ENCODE measurements at places on chromosomes 6 and 20. TPM values are rescaled to one million over a fixed set of nuclear protein-coding genes. Genes with fewer than 3 reads are reported as not detected.

DNA sequence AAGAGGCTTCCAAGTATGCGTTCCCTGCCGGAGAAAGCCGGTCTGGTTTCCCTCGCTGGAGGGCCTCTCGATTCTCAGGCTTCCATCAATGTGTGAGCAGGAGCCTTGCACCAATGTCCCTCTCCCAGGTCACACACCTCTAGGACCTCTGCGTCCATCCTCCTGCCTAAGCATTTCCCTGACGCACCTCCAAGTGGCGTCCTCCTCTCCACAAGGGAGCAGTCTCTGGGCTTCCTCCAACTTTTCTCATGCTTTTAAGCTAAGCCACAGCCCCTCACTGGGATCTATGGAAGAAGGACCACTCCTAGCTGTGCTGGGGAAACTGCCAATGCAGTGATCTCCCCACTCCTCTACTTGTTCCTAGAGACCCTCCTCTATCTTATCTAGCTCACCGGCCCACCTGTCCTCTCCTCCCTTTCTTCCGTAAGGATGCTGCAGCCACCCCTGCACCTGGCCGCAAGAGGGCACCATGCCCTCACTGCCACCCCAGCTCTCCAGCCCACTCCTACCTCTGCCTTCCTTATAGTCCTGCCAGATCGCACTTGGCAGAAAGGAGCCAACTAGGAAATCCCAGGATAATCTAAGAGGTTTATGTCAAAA lies 258.7 kb downstream of the LRFN2 start:
- DNase-seq, result no peak

- peak; percentile 0 for DNase-seq
Measured at GRCh38 chr6:45021676-45022075, 306.5 kb upstream of the RUNX2 start.

DNA sequence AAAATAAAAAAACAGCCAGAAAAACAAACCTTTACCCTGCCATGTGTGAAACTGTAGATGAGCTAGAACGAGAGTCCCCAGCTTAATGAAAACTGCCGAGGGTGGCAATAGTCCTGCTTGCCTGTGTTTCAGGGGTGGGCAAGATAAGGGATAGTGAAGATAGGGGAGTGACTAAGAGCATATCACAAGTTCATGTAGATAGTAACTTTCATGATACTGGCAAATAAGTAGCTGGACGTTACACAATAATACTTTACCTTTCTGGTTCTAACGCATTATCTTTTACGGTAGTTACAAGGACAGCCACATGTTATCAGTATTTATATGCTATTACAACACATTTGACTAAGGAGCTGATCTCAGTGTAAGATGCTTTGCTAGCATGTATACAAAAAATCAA lies 9.3 kb upstream of the FBXO9 start:
- DNase-seq, result no peak

GRCh38 chr20:46991880-46992639 lies 97.4 kb downstream of the EYA2 start:
- DNase-seq, result no peak

DNA sequence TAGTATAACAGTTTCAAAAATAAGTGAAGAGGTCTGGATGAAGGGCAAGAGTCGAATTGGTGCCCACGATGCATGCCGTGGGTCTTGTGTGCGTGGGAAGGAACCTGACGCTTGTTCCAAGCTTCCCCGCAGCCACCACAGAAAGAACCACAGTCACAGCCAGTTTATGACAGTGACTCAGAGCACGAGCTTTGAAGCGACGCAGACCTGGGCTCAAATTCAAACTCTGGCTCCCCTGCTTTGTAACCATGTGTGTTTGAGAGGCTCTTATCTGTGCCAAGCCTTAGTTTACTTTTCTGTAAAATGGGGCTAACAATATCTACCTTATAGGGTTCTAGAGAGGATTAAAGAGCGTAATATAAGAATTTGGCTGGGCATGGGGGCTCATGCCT lies 65.5 kb downstream of the SYNJ2 start:
- no peak for DNase-seq

- no peak for DNase-seq
Measured at GRCh38 chr20:550611-551010, 7.0 kb upstream of the CSNK2A1 start.

GRCh38 chr20:635893-636338 lies 17.1 kb downstream of the SRXN1 start:
- no peak for DNase-seq

- no peak for DNase-seq
Measured at GRCh38 chr20:1861347-1861976, 33.7 kb upstream of the SIRPA start.

DNA sequence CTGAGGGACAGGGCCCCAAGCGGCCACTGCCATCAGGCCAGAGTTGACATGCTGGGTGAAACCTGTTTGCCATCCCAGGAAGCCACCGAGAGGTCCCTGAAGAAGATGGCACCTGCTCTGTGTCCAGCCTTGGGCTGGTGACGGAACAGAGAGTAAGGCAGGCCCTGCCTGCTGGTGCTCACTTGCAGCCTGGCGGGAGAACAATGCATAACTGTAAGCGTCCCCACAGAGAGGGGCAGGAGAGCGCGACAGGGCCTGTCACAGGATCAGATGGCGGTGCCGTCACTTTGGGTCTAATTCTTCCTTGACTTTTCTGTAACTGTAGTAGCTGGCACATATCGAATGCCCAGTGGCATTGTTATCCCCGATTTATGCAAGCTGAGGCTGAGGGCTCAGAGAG lies 29.0 kb upstream of the VSTM2L start:
- no peak for DNase-seq

GRCh38 chr20:31707994-31708735 lies 14.5 kb downstream of the BCL2L1 start:
- no peak for DNase-seq

- peak; percentile 32 for DNase-seq
Measured at GRCh38 chr6:35402136-35402855, 49.8 kb upstream of the FANCE start.

DNA sequence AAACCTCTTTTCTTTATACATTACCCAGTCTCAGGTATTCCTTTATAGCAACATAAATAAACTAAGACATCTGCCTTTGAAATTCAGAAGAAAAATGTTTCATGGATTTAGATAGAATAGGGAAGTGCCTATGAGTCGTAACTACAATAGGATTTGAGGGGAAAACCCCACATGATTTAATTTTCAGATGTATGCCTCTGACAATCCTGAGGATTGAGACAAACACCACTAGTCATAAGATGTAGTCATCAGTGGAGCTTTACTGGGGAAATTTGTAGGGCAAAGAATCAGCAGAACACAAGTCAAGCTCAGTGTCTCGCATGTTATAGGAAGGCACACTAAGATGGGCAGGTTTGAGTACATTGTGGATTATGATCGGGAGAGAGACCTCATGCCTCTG lies 566.4 kb downstream of the BMP2 start:
- no peak for DNase-seq

DNA sequence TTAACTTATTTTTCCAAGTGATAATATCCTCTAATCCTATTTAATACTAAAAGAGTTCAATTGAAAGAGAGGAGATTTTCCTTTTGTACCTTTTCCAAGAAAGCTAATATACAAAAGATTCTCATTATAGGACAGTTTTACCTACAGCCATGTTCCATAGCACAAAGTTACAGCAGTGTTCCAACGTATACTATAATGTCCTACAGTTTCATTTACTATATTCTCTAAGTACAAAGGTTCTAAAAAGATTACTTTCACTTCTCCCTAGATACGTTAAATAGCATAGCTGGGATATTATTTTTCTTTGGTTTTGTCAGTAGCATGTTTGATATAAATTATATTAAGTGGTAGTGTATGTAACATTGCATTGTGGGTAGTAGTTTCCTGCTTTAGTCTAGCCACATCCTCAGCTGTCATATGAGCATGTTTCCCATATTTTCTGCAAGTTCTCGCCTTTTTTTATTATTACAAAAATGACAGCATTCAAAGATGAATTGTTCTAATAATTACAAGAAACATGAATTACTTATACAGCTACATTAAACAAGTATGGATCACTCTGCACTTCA lies 4.4 kb upstream of the RUNX2 start:
- DNase-seq, result no peak

GRCh38 chr6:39484276-39484675 lies 161.8 kb upstream of the KCNK16 start:
- no peak for DNase-seq

GRCh38 chr6:134196568-134197193 lies 121.2 kb downstream of the SGK1 start:
- no peak for DNase-seq

DNA sequence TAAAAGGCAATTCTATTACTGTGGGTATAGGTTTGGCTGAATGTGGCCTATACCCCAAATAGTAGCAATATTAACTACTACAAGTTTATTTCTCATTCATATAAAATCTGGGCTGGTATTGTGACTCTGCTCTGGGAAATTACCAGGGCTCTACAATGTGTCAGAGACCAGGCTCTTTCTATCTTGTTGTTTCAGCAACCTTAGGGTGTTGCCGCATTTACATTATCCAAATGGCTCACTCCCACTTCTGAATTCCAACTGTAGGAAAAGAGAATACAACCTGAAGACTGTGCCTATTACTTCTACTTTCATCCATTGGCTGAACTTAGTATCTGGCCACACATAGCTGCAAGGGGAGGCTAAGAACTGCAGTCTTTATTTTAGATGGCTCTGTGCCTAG lies 106.7 kb upstream of the CENPW start:
- no peak for DNase-seq

GRCh38 chr20:32522526-32522775 lies 62.7 kb downstream of the NOL4L start:
- DNase-seq, result no peak

GRCh38 chr6:107144014-107144413 lies 28.7 kb upstream of the BEND3 start:
- DNase-seq, result no peak

DNA sequence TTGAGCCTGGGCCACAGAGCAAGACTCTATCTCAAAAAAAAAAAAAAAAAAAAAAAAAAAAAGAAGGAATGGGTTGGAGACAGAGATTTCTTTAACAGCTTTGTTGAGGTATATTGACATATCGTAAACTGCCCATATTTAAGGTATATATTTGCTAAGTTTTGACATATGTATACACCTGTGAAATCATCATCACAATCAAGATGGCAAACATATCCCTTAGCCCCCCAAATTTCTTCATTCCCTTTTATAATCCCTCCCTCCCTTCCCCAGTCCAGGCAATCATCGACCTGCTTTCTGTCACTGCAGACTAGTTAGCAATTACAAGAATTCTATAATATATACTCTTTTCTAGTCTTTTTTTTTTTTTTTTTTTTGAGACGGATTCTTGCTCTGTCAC lies 29.0 kb downstream of the SERPINB1 start:
- no peak for DNase-seq

DNA sequence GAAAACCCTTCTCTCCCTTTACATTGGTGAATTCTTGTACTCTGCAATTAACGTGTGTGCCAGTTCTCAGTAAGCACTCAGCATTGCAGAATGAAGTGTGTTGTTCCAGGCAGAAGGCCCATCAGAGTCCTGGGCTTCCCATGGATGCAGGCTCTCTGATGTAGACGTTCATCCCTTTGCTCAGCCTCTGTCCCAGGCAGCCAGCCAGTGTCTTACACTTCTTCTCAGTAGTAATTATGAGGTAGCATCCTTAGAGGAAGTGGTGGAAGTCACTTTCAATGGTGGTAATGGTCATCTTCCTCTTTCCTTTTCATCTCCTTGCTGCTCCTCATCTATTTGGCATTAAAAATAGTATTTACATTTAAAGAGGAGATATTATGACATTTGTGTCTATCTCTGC lies 66.7 kb upstream of the FYN start:
- no peak for DNase-seq

GRCh38 chr6:38489951-38490350 lies 149.8 kb downstream of the BTBD9 start:
- DNase-seq, result no peak

DNA sequence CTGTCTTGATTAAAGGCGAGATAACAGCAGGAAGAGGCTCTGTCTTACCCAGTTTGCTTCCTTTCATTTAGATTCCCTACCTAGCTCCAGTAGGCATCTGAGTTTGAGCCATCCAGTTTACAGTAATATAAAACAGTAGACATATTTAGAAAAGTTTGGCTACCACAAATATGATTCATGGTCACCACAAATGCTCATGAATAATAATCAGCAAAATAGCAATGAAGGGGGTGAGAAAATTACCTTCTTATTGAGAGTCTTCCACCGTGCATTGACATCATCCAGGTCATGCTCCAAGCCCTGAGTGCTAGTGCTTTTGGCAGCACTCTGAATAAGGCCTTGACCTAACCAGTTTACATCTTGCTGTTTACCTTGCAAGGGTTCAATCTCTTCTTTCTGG lies 106.2 kb downstream of the DST start:
- no peak for DNase-seq

DNA sequence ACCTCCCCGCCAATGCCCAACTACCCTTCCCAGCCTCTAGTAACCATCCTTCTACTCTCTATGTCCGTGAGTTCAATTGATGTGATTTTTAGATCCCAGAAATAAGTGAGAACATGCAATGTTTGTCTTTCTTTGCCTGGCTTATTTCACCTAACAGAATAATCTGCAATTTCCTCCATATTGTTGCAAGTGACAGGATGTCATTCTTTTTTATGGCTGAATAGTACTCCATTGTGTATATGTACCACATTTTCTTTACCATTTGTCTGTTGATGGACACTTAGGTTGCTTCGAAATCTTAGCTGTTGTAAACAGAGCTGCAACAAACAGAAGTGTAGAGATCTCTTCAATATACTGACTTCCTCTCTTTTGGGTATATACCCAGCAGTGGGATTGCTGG lies 65.0 kb downstream of the RNF217 start:
- no peak for DNase-seq

Gene ULBP2
- polyA plus RNA-seq, result 1.0 TPM

Gene ZNF165
- polyA plus RNA-seq, result 5.4 TPM

Gene PXT1
- not detected for polyA plus RNA-seq

Gene MYBL2
- 33.0 TPM for polyA plus RNA-seq

Gene OR2B6
- polyA plus RNA-seq, result 0.32 TPM

Gene PHACTR1
- polyA plus RNA-seq, result 13.6 TPM

Gene ADGRF5
- 29.0 TPM for polyA plus RNA-seq

Gene OTOR
- polyA plus RNA-seq, result not detected
